Left forelimb (tissue), 1 donor: ENCODE measurements at places on chromosomes 7 and 10.

DNA sequence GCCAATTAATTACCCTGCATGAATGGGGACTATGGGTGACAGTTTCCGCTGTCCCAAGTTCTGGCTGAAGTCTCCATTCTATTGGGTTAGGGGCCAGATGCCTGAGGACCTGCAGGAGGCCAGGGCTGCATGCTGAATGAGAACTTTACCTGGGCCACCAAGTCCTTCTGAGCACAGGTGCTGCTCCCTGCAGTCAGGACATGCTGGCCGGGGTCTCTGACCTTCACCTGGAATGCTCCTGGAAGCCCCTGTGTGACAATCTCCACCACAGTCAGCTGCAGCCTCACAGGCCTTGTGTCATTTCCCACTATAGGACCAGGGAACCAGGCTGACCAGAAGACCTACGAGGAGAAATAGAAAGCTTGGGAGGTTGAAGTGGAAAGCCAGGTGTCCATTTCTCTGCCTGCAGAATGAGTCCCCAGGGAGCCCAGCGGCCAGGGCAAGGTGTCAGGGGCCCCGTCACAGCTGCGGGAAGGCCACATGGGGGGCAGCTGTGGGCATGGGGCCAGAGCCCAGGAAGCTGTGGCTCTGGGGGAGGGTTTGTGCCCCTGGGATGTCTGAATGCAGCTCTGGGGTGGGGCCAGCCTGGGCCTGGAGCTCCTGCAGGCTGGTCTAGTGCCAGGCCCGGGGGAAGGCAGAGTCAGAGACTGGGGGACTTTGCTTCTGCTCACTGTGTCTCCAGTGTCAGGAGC lies 5.6 kb upstream of the GIMAP8 start:
- no peak for DNase-seq

- DNase-seq, result no peak
Observed at GRCh38 chr7:23000597-23001360, 13.2 kb downstream of the HYCC1 start.

GRCh38 chr10:22368981-22369380 lies 23.7 kb downstream of the SPAG6 start:
- DNase-seq, result no peak

- DNase-seq, result no peak
Observed at GRCh38 chr10:6115824-6116350, 27.1 kb downstream of the RBM17 start.

DNA sequence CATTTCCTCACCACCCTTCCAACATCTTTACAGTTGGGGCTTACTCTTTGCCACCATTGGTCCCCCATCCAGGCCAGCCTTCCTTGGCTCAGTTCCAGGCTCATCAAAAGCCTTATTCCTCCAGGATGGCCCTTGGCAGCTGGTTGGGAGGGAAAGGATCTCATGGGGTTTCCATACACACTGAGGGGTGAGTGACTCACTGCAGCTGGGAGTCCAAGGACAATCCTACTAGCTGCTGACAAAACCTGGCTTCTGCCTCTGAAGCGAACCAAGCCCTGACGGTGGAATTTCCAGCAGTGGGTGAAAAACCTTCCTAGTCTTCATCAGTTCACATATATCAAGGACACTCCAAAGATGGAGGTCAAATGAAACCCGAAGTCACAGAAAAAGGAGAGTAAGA lies 22.9 kb downstream of the CRHR2 start:
- no peak for DNase-seq

DNA sequence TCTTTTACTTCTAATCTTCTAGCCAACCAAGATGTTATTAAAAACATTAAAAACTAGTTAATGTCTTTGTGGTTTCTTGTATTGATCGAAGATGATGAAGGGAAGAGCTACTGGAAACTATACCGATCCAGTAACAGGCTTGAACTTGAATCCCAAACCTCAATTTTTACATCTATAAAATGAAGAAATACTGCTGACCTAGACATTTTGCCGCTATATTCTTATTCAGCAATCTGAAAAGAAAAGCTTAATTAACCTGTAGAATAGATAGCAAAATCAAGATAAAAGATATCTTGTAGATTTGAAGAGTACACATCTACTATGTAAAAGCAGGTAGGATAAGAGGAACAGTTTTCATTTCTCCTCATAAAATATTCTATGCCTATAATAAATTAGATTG lies 326.1 kb upstream of the LRRN3 start:
- DNase-seq, result no peak

DNA sequence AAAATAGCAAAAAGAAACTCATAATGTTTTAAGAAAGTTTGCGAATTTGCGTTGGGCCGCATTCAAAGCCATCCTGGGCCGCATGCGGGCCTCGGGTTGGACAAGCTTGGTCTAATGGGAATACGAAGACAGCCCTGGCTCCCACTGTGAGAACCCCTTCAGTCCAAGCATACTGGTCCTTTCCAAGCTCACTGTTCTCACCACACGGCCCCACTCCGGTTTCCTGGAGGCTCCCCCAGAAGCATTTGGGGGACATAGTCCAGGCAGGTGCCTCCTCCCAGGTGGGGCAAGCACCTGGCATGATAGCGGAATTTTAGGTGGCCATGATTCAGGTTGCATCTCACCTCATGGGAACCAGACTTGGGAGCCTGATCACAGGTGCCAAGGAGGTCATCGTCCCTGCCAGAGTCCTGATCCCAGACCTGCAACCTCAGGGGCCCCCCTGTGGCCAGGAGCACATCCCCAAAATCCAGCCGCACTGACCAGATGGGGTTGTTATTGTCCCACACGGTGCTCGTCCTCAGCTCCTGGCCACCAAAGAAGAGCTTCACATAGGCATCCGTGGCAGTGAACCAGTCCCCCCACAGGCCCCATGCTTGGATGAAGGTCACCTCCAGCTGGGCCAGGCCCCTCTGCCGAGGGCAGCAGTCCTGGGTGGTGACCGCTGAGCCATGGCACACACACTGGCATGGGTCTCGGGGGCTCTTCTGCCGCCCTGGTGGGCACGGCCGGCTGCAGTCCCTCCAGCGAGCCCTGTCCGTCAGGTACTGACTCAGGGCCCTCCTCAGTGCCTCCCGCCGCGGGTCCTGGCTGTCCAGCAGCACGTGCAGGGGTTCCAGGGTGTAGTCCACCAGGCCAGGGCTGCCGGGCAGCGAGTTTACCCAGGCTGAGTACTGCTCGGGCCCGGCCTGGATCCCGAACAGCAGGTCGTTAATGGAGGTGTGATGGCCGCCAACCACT lies 4.4 kb downstream of the PRF1 start:
- no peak for DNase-seq

GRCh38 chr7:66036382-66036781 lies 39.2 kb upstream of the ASL start:
- no peak for DNase-seq

DNA sequence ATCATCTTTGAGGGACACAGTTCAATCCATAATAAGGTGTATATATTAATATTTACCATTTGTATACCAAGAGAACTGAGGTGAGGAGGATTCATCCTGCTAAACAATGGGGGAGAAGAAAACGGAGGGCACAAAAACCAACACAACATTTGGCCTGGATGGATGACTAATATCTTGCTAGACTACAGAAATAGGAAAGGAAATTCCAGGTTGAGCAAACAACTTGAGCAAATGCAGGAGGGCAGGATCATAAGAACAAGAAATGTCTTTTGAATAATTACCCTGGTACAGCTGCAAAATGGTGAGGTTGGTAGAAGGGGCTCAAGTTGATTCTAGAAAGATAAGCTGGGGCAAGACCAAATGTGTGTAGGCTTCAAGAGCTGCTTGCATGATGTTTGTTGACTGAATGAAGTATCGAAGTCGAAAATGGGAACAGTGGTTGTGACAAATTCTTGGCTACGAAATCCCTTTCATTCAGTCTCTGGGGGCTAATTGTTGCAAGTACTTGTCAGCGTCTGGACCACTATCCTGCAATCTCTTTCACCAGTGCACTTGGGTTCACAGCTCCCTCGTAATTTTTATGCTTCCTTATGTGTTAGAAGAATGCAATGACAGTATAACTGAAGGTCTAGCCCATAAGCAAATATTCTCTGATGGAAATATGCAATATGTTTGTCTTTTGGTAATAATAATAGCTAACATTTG lies 176.2 kb downstream of the PTEN start:
- DNase-seq, result no peak

DNA sequence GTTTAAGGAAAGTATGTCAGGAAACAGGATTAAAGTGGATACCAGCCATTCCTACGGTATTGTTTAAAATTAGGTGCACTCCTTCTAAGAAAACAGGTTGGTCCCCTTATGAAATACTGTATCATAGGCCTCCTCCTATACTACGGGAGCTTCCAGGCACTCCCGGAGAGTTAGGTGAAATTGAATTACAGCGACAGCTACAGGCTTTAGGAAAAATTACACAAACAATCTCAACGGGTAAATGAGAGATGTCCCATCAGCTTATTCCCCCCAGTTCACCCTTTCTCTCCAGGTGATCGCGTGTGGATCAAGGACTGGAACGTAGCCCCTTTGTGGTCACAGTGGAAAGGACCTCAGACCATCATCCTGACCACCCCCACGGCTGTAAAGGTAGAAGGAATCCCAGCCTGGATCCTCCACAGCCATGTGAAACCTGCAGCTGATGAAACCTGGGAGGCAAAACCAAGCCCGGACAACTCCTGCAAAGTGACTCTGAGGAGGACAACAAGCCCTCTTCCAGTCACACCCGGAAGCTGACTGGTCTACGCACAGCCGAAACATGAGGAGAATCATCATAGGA lies 25.1 kb upstream of the GHITM start:
- no peak for DNase-seq

GRCh38 chr10:1571587-1572237 lies 165.6 kb downstream of the ADARB2 start:
- DNase-seq, result no peak

DNA sequence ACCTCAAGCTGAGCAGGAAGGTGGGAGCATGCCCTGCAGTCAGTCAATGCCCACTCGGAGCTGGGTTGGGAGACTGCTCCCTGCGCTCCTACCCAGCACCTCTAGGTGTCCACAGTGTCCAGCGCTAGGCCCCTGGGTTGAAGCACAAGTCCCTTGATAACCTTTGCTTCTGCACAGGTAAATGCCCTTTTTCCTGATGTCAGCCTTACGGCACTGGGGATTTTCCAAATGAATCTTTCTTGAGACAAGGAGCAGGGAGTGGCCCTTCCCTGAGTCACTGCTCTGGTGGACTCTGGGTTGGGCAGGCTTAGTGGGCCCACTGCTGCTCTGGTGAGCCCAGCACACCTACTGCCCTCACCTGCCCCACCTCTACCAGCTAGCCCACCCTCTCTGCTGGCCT lies 61.9 kb upstream of the OPN4 start:
- no peak for DNase-seq

- no peak for DNase-seq
Observed at GRCh38 chr10:46264737-46265368, 21.9 kb upstream of the ANTXRL start.
